ENCODE measurements at places on chromosomes 4 and X.
A peak's percentile ranks its signal among the peaks of the same experiment; 100 is the strongest.

GRCh38 chr4:20037745-20038144 is 214.0 kb upstream of the SLIT2 start:
- DNase-seq: no peak

GRCh38 chr4:123449780-123450179 is 53.2 kb downstream of the SPRY1 start:
- no peak for DNase-seq

DNA sequence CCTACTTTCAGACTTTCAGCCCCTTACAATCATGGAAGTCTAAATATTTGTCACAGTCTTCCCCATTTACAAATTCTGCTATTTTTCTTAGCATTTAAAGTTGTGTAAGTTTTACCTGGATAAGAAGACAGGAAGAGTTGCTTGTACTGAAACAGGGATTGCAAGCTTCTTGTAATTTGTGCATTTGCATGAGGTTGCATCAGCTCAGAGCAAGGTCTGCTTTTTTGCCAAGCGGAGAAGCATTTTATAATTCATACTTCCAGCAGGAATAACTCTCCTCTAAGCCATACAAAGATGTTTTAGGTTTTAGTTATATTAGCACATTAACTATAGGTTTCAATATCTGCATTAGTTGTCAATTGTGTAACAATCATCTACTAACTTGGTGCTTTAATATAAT is 922.0 kb upstream of the PABPC4L start:
- DNase-seq: no peak

- DNase-seq: peak; percentile 36
Measured at GRCh38 chr4:83074086-83074704, 39.2 kb downstream of the COPS4 start.

DNA sequence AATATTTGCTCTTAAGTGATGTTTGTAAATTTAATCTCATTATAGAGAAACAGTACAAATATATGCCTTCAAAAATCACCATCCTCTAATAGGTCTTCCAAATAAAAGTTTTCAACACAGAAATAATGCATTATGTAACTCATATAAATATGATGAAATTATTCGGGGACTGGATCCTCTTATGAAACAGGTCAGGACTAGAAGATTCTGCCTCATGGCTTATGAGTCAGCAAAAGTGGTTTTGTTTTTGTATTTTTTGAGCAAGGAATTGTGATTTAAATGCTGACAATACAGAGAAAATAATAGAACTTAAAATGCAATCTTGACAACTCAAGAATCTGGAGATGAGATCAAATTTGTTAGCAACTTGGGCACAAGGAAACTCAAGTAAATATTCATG is 179.7 kb upstream of the NDP start:
- DNase-seq: no peak

DNA sequence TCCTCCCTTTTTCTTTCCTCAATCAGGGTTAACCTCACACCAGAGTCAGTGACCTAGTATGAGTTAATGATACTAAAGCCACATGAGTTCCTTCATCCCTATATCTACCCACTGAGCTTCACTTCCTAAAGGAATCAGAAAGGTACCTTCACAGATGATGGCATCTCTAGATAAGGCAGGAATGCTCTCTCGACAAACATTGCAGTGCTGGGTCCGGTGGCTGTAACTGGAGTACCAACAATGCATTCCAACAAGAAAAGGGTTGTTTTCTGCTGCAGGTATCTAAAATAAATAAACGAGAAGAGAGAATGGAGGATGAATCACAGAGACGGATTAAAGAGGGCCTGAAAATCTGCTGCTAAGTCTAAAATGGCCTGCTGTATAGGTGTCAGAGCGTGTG is 66.7 kb downstream of the DGKK start:
- DNase-seq: no peak

DNA sequence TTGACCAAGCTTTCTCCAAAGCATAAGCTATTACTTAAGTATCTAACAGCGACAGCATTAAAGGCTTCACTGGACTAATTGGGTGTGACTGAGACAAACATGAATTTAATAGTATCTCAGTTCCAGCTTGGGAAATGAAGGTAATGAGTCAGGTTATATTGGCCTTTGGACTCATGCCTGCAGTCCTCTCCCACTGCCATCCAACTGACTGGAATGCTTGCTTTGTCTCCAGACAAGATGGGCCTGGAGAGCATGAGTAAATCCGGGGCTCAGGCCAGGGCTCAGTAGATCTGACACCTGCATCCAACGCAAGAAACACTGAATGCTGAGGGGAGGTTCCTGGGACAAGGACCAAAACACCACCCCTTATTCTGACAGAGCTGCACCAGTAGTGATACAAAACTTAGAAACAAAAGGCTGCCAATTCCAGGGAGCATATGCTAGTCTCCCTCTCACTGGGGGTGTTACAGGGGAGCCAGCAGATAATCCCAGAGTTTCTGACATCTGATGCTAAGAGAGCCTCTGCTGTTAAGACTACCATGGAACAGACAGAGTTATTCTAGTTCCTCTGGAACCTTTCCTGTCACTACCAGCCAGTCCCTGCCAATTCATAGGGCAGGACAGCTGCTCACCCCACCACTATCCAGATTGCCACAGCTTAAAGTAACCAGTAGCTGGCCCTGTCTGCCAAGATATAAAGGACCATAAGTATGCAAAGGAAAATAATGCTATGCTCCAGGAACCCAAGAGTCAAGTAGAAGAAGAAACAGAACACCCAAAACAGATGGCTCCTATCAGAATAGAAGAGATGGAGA is 293.8 kb downstream of the IQCM start:
- no peak for DNase-seq

DNA sequence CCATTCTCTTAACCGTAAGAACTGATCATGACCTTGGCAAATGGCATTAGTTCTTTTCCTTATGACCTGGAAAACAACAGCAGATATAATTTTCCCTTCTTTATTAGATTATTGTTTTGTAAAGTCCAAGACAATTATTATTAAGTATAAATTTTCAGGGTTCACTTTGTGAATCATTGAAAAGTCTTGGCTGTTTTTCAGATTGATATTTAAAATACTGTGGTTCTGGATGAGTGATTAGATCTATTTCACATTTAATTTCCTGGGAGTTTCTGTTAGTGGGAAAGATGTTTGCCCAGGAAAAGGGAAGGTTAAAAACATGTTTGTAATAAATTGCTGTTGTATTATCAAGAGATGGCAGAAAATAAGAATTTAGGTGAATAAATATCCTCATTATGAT is 194.9 kb downstream of the TLL1 start:
- DNase-seq: no peak

GRCh38 chrX:40169193-40170101 is 71.7 kb upstream of the BCOR start:
- no peak for DNase-seq

DNA sequence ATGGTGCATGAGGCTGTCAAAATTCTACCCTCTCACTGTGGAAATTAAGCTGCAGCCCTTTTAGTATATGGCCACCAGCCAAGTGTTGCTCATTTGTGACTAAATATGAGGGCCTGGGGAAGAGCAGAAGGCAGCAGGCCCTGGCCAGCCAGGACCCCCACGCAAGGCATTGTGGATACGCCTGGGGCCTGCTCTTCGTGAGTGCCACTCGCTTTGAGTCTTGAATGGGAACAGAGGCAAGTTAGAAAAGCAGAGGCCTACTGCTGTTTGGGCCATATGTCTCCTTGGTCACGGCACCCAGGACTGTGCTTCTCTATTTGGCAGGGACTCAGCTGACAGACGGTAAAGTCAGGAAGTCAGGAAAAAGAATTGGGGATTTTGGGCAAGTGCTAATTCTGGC is 10.9 kb downstream of the RTL5 start:
- DNase-seq: no peak

Measured in CMK (cell line).